ENCODE measurements at places on chromosomes 11 and 22.

DNA sequence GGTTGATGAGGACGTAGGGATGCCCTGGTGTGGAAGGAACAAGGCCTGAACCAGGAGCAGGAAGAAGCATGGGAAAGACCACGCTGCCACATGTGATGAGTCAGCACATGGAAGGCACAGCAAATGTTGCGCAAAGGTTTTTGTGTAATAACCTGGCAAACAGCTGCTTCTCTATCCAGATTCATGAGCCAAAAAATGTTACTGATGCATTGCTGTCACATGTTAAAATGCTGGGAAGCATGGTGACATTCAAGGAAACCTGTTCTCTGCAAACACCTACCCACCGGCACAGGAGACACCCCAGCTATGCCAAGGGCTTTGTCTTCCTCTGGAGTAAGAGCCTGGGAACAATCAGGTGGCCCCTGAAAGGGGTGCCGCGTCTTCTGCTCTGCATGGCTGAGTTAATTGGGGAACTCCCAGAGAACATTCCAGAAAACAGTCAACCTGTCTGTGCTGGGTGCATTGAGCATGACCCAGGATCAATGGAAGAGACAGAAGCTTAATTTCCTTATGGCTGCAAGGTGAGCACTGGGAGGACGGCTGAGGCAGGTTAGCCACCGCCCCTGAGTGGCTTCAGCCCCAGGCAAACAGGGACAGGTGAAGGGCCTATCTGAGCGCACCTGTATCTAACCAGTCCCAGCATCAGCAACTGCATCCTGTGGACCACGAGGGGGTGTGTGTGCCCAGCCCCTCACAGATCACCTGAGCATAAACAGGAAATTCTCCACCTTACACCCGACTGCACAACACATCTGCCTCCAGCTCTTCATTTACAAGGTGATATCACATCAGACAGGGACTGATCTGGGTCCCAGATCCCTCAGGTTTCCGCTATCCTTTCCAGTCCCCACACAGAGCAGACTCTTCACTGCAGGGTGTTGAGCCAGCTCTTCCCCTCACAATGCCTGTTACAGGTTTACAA lies 108.4 kb downstream of the GGTLC2 start:
- no peak for DNase-seq

DNA sequence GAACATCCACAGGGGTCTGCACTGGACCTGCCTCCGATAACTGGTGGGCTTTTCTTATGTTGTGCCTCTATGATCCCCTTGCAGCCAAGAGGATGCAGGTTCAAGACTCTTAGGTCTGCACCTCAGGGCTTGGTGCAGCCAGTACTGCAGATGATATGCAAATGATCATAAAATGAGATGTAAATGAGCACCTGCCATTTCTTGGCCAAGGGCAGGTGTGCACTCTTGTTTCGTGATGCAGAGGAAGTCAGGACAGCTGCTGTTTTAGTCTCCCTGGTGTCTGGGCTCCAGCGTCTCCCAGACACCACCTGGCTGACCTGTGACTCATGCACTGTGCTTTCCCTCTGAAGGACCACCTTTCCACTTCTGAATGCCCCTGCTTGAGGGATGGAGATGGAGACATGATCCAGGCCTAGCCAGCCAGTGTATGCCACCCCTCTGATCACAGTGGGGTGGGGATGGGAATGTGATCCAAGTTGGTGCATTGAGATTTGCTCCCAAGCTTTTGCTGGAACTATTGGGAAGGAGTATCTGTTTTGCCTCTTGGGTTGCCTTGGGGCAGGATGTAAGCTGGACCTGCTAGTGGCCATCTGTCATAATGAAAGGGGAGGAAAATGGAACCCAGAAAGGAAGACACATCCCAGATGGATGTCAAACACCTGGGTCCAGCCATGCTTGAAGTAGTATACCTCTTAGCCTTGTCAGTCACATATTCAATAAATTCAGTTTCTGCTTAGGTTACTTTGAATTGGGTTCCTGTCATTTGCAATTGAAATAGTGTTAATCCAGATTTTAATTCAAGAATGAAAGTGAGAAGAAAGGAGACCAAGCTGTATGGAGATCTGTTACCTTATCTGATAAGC lies 3.3 kb upstream of the KCNJ11 start:
- no peak for DNase-seq

DNA sequence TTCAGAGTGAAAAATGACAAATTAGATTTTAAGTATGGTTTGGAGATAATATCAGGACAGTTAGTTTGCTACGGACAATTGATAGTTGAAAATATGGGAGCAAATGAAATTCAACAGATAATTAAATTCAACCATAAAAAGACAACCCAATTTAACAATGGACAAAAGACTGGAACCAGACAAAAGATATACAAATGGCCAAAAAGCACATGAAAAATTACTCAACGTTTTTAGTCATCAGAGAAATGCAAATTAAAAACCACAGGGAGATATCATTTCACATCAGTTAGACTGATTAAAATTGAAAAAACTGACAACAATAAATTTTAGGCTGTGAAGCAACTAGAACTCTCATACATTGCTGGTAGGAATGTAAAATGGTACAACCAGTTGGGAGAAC lies 27.2 kb downstream of the SIK2 start:
- DNase-seq = no peak

DNA sequence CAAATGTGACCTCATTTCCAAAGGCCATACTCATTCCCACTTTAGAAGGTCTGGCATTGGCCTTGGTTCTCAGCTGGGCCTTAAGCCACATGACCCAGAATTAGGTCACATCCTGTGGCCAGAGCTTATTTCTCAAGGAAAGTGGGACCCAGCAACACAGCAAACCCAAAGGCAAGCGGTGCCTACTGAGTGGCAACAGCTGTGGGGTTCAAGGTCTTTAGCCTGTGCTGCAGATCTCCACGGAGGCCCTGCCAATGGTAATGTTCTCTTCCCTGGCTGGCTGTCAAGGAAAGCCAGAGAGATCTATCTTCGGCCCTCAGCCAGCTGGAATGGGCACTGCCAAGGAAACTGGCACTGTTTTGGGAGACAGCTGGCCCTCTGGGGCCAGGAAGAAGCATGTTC lies 41.5 kb upstream of the TP53I11 start:
- DNase-seq = no peak

GRCh38 chr11:105181100-105181499 lies 41.5 kb upstream of the CARD18 start:
- no peak for DNase-seq

- no peak for DNase-seq
These were observed 41.8 kb downstream of the TXN2 start for GRCh38 chr22:36439481-36440271.

GRCh38 chr22:43094085-43094484 lies 4.9 kb upstream of the TTLL1 start:
- no peak for DNase-seq

DNA sequence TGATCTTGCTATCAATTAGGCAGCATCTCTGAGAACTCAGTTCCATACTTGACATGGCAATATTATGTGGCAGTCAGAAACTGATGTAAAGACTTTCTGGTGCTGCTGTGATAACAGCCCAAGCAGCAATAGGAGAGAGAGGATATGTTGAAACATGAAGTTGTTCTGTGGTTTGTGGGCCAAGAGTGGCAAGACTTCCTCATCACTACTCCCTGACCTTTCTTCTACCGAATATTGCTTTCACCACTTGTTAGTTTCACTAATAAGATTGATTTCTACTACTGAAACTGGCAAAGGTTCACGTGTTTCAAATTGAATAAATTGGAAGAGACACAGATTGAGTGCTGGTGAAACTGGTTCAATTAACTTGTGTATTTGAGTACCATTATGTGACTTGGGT lies 852.6 kb upstream of the RAG2 start:
- no peak for DNase-seq

GRCh38 chr11:77455740-77456139 lies 18.2 kb downstream of the PAK1 start:
- DNase-seq = no peak

GRCh38 chr11:28269586-28269985 lies 161.4 kb downstream of the METTL15 start:
- DNase-seq = no peak

- no peak for DNase-seq
These were observed 49.9 kb downstream of the KIAA1671 start for GRCh38 chr22:25002241-25002985.

DNA sequence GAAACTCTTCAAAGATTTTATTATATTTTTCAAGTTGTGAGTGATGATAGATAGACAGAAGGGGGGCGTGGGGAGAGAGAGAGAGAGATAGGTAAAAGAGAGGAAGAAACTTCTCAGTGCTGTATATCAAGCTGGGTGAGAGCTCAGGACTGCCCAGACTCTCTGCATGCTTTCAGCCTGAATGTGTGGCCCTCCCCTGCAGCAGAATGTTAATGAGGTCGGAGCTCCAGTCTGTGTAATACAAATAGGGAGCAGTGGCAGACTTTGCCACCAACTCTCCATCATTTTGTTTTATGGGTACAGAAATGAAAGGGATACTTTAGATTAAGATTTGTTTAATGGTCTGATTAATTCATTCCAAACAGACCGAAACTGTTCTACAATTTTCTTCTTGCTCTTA lies 752.8 kb downstream of the OPCML start:
- no peak for DNase-seq

DNA sequence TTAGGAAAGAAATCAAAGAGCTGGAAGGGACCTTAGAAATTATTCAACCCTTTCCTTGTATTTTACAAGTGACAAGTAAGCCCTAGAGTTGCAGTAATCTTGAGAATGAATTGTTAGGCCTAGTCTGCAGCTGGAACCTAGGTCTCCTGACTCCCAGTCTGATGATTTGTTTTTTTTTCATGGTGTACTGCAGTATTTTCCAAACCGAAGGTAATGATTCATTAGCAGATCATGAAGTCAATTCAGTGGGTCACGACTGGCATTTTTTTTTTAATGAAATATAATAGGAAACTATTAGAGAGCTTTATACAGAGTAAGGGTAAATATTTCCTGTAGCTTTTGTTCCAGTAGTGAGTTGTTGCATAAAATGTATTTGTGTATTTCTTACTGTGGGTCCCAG lies 42.8 kb downstream of the EXT2 start:
- no peak for DNase-seq

- DNase-seq = no peak
These were observed 5.1 kb upstream of the CABP2 start for GRCh38 chr11:67528376-67528775.

DNA sequence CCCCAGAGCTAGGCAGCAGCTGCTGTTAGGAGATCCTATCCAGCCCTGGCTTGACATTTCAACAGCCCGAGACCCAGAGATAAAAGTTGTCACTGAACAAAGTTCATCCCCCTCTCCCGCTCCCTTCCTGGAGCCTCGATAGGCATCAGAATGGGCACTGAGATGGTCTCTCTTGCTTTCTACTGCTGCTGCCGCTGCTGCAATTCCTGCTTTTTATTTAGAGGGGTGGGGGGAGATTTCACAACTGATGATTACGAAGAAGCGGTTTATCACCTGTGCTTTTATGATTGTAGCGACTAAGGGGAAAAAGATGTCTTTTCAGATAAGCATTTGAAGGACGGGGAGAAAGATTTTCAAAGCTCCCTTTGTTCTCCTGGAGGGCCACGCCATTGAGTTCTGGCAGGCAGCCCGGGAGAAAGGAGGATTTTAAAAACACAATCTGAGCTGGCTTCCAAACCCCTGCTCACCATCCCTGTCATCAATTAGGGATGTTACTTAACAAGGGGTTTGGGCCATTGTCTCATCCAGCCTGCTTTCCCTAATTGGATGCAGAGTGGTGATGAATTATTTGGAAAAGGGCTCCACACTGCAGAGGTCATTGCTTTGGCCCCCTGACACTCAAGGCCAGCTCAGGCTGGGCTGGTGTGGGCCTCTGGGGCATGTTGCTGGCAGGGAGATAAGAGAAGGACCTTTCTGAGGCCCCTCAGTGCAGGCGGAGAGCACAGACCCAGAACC lies 344.7 kb downstream of the BUD13 start:
- DNase-seq = no peak

DNA sequence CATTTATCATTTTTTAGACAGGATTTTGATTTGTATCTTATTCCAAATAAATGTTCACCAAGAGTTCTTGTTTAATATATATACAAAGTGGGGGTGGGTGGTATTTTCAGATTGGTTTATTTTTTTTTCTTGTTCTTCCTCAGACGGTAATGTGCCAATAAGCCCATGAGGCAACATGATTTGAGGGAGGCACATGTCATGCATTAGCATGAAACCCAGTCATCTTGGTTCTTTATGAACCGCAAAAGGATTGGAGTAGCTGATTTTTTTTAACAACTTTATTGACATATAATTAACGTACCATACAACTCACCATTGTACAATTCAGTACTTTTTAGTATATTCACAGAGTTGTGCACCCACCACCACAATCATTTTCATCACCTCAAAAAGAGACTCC lies 2.7 kb downstream of the BCL2L13 start:
- DNase-seq = no peak

- DNase-seq = no peak
These were observed 326.0 kb downstream of the CASP12 start for GRCh38 chr11:104572279-104572678.

GRCh38 chr11:45667929-45668680 lies 2.7 kb upstream of the CHST1 start:
- DNase-seq = no peak

DNA sequence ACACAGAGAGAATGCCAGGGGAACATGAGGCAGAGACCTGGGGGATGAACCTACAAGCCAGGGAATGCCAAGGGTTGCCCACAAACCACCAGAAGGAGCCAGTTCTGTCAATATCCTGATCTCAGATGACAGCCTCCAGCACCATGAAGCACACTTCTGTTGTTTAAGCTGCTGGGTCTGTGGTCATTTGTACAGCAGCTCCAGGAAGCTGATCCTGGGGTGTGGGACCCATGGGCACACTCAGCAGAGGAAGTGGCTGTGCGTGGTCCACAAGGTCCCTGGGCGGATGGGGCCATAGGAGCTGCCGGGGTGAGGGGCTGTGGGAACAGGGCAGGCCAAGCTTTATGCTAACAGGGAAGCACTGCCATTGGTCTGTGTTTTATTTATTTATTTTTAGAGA lies 12.1 kb downstream of the PPM1F start:
- DNase-seq = no peak
